SW 1271 (cell line): ENCODE measurements at places on chromosomes 16 and 17.

DNA sequence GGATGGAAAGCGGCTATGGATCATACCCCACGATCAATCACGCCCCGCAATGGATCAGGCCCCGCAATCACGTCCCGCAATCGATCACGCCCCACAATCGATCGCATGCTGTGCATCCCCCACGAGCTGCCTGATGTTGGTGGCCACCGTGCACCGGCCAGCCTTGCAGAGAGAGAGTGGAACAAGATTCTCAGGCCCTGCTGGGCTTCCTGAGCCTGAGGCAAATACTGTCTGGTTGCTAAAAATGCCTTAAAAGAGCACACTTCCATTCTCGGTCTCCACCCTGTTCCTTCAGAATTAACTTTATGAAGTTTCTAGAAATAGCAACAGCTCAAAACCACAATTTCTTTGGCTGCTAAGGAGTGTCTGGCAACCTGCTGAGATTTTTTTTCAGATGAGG, 81.5 kb downstream of the VPS53 start:
- DNase-seq: no peak

- no peak for DNase-seq
These were observed 6.6 kb upstream of the TEKT3 start for GRCh38 chr17:15348021-15348420.

DNA sequence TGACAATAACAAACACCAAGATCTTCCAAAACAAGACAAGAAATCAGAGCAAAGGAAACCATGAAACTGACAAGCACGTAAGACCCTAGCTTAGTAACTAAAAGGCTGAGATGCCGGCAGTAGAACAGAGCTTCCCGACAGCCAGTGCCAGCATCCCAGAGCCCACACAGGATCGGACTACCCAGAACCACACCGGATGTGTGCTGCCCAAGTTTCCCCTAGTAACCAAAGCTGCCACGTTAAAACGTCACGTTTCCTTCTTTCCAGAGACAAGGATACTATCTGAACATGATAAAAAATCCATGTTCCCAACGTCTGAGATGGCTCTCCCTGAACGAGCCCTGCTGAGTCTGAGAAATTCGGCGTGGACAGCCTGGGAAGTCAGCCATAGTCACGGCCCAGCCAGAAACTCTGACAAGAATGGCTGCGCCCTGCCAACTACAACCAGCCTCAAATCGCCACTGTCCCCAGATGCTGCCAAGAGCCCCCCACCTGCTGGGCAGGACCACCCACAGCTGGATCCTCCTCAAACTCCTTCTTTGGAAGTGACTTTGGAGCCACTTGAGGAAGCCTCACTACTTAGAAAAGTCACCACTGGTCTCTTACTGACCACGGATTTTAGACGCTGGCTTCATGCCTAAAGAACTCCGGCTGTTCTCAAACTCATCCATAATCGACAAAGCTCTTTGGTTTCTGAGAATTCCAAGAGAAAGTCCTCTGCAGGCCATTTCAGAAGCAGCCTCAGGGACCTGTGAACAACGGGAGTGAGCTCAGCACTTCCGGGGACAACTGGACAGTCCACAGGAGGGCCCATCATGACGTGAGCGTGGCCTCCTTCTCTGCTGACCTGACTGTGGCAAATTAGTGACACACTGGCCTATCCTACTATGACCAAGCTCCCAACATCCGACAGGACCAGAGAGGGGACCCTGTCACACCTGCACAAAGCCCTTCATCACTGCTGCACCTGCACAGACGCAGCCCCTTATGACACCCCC, 16.7 kb downstream of the CCDC57 start:
- no peak for DNase-seq

- no peak for DNase-seq
These were observed 35.9 kb upstream of the KIFC3 start for GRCh38 chr16:57838161-57838560.
